CD4-positive, CD25-positive, alpha-beta regulatory T cell (primary cell): ENCODE measurements at places on chromosomes 2 and 18.

DNA sequence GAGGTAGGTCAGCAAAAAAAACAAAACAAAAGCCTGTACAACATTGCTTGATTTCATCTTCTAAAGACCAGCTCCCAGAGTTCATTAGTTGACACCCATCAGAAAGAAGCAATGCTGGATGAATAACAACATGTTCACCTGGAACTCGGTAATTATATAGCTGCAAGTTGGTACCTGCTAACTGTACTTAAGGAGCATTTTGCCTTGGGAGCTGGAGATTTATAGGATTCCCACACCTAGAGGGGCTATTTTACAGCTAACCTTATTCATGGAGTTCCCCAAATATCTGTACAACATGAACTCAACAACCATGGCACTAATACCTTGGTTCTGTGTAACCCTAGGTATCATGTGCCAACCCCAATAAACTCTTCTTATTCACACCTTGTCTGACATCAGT lies 281.1 kb upstream of the NCKAP5 start:
- no peak for DNase-seq

GRCh38 chr18:9906481-9906880 lies 7.3 kb upstream of the VAPA start:
- DNase-seq: no peak

- DNase-seq: no peak
Observed at GRCh38 chr2:98896416-98896815, 39.6 kb downstream of the CRACDL start.

DNA sequence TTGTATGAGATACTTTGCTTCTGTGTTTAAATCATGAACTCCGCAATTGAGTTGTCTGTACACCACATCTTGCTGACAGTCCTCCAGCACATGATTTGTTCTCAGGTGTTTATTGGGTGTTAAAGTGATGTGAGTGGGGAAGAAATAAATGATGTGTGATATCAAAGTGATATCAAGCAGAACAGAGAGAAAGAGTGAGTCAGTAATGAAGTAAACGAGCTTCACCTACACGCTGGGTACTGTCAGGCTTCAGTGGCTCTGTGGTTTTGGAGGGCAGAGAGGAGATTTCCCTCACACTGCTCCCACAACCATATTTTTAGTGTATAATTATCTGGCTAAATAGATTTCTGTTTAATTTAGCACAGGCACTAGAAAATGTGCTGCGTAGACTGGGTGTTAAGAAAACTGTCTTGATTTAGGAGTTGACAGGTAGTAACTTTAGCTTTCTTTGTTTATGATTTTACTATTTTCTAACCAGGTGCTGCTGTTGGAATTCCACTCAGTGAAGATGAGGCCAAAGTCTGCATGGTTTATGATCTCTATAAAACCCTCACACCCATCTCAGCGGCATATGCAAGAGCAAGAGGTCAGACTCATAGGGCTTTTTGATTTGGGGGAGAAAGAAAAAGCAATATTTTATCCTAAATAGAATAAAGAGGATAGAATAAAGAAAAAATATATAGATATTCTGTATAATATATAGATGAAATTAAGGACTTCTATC lies 21.2 kb downstream of the ATIC start:
- no peak for DNase-seq

GRCh38 chr2:23941644-23942043 lies 1.4 kb downstream of the UBXN2A start:
- no peak for DNase-seq

DNA sequence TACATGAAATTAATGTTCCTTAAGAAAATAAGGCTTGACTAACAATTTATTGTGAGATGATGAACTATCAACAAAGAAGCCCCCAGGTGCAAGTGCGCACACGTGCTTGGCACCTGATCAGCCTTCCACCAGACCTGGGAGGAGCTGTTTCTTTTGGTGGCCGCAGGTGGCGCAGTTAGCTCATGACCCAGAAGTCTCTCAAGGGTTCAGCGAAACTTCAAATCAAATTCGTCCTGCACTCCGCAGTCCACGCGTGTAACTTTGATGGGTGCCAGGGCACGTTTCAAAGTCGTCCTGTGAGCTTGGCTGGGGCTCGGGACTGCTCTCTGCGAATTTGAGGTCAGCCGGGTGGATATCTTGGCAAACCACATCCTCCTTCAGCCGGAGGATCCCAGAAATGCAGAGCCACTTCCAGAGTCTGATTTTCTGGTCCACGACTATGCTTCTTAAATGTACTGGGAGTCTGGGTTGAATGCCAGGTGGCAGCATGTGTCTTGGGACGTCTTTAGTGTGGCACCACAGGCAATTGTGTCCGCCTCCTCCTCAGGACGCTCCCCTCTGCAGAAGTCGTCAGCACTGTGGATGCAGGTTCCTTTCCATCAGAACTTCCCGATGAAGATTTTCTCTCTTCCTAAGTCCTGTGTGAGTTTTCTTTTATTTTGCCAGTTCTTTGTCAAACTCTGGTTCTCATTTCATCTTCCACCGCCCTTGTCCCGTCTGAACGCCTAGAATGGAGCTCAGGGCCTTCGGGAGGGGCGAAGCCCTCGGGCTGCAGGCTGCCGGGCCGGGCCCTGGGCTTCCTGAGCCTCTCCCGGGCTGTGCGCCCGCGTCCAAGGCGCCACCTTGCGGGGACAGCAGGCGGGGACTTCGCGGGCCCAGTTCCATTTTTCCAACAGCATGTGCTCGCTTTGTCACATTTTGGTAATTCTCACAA lies 61.3 kb upstream of the RAPGEF4 start:
- peak; percentile 31 for DNase-seq

DNA sequence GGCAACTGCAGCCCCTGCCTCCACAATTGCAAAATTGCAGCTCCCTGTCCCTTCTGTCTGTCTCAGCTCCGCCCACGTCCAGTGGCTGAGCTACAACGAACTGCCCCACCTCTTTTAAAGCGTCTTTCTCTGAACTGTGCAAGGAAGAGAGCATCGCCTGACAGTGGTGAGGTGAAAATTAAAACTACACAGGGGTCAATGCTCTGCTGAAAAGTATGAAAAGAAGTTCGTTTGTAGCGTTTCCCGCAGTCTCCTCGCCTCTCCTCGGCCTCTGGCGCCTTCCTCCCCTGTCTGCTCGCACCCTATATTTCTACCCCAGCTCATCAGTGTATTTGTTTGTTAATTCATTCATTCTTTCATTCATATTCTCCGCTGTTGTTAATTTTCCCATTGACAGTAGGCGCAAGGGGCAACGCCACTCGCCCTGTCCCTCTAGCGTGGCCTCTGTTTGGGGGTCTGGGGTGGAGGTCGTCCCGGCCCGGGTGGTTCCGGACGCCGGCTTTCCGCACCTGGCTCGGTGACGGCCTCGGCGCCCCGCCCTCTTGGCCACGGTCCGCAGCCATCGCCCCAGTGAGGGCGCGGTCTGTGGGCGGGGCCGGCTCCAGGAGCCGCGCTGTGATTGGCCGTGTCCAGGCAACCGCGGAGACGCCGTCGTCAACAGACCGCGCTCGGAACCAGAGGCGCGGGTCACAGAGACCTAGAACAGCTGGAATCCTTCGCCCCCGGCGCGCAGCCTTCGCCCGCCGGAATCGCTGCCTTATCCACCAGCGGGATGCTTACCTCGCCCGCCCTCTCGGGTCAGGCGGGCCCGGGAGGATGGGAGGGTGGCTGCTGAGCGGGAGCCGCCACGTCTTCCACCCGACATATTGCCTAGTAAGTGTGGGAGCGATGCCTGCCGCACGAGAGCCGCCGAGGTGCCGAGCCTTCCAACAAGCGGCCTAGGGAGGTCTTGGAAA lies at the start of gene VWA3B:
Gene VWA3B (plus strand): TSS at position 677 of the 956 bp plus-strand sequence. CDS start 5,926 bp downstream, outside the sequence.
- no peak for DNase-seq

GRCh38 chr18:5073026-5073944 lies 123.8 kb downstream of the AKAIN1 start:
- no peak for DNase-seq

DNA sequence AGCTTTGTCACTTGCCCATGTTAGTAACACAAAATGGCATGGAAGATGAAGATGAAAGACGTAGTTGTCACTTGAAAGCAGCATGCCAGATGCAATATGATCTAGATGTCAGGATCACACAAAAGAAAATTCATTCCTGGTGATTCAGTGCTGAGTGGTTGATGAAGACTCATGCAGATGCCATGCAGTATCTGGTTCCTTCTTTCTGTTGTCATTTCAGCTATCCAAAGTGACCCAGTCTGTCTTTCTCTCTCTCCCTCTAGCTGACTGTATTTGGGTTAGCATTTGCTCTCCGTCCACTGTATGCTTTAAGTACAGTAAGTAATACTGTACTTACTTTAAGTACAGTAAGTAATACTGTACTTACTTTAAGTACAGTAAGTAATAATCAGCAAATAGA lies 50.4 kb downstream of the TTN start:
- DNase-seq: no peak

DNA sequence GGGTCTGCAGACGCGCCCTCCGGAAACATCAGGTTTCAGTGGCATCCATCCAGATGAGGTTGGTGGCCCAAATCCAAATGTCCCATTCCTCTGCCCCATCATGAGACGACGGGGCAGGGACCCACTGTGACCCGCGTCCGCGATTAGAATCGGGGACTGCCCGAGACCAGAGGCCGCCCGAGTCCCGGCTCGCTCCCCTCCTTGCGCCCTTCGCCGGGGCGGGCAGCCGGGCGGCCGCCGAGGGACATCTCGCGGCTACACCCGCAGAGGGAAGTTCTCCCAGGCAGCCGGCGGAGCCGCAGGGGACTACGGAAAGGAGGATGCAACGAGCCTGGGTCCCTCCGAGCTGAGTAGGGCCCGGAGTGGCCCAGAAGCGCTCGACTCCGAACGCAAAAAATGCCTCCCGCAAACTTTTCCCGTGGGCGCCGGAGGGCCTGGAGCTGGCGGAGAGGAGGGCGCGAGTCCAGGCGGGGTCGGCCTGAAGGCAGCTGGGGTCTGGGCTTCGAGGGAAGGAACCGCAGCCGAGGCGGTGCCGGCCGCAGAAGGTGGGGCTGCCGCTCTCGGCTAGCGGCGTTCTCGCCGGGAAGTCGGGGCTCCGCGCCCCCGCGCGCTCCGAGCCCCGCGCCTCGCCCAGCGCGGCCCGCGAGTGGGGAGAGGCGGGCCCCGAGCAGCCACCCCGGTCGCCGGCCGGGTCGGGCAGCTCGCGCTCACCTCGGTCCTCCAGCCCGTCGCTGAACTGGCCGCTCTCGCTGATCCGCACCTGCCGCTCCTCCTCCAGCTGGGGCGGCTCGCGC lies 580 bp downstream of the TMEM163 start:
- no peak for DNase-seq

DNA sequence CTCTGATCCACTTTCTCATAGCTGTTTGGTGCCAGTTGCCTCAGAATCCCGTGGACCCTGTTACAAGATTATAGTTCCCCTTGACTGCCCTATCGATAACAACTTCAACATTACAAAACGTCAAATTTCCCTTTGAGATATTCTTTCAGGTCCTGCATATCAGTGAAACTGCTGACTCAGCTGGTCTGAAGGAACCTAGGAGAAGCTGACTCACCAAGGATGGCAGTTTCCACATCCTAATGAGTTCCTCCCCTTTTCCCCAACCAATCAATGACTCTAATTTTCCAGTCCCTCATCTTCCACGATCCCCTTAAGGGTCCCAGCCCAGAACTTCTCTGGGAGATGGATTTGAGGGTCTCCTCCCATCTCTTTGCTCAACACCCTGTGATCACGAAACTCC lies 27.6 kb upstream of the GNAL start:
- DNase-seq: no peak

DNA sequence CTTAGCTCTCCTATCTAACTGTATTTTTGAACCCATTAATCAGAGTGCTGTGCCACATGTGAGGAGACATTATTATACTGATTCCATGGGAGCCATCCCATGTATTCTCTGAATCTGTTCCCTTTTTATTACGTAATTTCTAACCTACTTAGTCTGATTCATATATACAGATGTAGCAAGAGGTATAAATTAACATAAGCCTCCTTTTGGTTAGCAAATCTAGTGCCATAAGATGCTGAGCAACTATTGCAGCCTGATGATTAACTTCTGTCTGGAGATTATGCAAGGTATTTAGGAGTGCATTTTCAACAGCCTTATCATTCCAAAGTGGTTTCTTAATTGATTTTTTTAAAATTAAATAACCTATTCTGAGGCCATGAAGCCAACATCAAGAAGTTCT lies 114.1 kb upstream of the MSH2 start:
- no peak for DNase-seq

DNA sequence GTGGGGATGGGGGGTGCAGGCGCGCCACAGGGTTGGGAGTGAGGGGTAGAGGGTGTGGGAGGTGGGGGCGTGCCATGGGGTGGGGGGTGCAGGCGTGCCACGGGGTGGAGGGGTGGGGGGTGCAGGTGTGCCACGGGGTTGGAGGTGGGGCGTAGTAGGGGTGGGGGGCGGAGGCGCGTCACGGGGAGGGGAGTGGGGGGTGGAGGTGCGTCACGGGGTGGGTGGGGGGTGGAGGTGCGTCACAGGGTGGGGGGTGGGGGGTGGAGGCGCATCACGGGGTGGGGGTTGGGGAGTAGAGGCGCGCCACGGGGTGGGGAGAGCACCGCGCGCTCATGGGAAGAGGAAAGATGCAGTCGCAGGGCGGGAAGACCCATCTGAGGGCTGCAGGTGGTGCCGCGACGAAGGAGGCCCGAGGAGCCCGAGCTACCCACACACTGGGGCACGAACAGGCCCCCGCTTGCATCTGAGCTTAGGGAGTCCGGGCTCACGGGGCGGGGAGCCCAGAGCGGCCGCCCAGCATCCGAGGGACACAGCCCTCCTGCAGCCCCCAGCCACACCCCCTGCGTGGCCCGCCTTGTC lies 37.5 kb downstream of the SNED1 start:
- DNase-seq: no peak

DNA sequence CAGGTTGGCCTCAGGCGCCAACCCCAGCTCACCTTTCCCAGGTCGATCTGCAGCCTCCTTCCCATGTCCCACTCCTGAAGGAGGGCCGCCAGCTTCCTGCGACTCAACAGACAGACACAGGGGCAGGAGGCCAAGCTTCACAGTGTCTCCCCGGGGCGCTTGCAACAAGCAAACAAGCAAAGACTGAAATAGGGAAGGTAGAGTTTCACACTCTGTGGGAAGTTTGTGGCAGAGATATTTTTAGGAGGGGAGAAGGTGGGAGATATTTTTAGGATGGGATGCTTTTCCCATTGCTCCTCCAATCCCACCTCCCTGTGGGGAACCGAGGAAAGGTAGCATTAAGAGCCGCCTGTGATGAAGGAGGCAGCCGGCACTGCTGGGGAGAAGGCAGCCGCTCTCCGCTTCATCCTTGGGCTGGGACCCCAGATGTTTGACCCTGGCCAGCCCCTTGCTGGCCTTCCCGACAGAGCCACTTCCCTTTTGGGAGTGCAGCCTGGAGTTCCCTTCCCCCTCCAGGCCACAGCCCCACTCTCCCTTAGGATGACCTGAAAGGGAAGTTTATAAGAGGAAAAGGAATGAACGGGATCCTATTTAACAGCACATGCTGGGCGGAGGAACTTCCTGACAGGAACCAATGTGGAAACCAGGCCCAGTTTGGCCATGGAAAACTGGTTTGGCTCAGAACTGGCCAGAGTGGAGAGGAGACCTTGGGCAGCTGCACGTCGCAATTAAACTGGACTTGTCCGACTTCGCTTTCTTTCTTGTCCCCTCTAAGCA lies 142.2 kb upstream of the SMAD2 start:
- no peak for DNase-seq
